Endothelial cell (in vitro differentiated cells): ENCODE measurements at places on chromosomes 12 and 14.

GRCh38 chr12:45543887-45544286 lies 185.6 kb upstream of the ARID2 start:
- DNase-seq = peak; percentile 61

- DNase-seq = no peak
Observed at GRCh38 chr12:55931317-55931779, 386 bp downstream of the DGKA start.

DNA sequence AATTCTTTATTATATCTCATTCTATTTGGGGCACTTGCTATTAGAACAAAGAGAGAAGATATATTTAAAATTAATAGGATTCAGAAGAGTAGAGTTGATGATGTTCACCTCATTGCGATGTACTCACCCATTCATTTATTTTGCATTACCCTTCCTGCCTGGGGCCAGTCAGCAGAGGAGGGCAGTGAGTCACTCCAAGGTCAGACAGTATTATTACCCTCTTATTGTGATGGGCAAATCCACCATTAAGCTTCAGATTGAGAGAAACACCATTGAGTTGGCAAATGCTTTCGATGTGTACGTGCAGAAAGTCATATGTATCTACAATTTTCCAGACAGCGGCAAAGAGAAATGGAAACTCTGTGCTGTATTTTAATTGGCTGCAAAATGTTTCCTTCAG lies 134.2 kb downstream of the BICD1 start:
- DNase-seq = no peak

DNA sequence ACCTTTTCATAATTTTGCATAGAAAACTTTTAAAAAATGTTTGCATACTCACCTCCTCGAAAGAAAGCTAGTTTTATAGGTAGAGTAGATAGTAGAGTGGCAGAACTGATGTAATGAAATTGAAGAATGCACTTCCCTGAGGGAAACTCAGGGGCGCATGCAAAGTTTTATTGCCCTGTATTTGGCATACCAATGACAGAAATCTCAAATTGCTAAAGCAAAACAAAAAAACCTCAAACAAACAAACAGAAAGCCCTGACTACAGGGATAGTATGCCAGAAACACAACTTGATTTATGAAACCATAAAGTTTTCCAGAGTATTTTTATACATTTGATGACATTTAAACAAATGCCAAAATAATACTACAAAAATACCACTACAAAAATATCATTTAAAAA lies 1.8 kb downstream of the RASSF9 start:
- no peak for DNase-seq

DNA sequence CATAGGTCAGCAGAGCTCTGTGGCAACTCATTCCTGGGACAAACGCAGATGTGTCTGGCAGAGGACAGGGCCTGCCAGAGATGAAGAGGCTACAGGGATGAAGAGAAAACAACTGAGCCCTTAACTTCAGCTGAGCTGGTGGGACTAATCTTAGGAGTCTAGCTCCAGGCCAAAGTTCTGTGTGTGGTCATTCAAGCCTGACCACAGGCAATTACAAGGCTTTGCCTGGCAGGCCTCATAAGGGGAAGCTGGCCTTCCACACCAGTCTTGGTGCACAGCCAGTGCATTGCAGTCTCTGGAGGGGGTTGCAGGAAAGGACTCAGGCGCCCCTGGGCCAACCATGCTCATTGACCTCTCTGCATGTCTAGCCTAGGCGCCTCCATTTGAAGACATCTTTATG lies 127.6 kb upstream of the DAAM1 start:
- DNase-seq = no peak

DNA sequence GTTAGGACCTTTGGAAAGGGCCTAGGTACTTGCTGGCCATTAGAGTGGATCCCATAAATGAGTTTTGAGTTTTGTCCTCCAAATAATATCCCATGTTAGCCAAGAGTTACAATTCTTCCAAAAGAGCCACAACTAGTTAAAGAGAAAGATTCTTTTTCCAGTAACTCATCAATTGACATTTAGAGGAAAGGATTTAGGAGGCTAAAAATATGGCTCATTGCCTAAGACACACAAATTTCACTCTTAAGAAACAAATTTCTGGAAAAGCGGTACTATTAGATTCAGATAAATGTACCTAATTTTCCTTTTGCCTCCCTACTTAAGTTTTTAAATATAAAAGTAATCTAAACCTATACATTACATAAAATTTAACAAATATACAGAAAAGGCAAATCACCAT lies 21.3 kb downstream of the DACT1 start:
- DNase-seq = no peak

- no peak for DNase-seq
Observed at GRCh38 chr12:131457028-131457310, 253.9 kb upstream of the SFSWAP start.

DNA sequence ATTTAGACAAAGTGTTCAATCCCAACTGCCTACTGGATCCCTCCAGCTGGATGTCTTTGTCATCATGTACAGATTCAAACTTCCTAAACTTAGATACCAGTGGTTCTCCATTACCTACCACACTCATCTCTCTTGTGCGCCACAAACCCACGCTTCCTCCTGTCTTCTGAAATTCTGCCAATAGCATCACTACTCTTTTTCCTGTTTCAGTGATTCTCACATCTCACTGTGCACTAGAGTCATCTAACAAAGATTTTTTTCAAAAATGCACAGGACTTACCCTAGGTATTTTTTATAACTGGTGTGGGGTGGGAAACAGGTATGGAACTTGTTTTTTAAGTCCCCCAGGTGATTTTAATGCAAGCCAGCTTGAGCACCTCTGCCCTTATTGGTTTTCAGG lies 5.9 kb downstream of the PSMB5 start:
- no peak for DNase-seq

- DNase-seq = no peak
Observed at GRCh38 chr12:98572010-98572409, 21.5 kb upstream of the SLC25A3 start.

DNA sequence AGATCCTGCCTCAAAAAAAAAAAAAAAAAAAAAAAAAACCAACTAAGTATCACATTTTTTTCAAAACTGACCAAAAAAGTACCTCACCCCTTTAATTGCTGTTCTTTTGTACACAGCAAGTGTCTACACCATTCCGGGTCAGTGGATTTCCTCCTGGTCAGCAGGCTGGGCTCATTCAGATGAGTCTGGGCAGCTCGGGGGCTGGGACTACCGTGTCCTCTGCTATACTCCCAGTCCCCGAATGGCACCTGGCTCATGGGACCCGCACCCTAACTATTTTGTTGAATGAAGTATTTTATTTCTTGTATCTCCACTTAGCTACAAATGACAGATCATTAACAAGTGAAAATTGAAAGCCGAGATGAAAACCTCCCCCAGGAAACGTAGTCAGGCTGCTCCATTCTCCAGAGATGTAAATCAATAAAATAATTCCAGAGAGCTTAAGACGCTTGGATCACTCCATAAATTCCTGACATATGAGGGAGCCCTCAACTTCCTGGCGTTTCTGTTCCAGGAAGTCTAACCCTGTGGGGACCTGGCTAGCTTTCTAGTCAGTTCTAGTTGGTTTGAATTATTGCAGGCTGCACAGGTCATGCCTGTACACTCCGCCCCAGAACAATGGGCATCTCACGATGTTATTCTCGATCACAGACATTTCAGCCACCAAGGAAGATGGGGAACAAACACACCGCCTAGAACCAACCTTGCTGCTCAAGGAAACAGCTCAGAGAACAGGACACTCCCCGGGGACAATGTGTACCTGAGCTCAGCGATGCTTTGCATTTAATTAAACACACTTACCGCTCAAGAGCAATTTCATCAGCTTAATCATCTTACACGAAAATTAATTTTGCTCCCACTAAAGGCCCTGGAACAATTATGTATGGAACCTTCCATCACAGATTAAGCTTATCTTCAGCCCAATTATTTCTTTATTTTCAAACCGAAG lies 76.3 kb downstream of the RIMBP2 start:
- no peak for DNase-seq

GRCh38 chr14:92892589-92892988 lies 30.4 kb upstream of the CHGA start:
- no peak for DNase-seq

DNA sequence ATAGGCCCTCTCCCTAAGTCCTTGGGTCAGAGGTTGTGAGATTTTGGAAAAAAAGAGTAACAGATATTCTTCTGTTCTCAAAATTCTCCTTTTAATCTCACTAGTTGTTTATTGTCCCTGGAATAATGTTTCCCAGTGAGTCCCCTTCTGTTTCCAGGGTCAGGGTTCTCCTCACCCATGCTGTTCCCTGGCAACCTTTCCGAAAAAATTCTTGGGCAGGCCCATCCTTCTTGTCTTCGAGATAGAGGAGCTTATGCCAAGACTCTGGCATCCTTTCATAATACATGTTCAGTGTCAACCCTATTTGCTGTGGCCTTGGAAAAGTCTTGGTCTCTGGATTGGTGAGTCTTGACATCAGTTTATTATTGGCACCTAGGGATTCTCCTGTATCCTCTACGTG lies 212.4 kb upstream of the FAR2 start:
- DNase-seq = no peak

- no peak for DNase-seq
Observed at GRCh38 chr14:42884100-42884499, 1277.4 kb downstream of the LRFN5 start.

- DNase-seq = no peak
Observed at GRCh38 chr14:68131907-68132306, 312.3 kb downstream of the RAD51B start.

DNA sequence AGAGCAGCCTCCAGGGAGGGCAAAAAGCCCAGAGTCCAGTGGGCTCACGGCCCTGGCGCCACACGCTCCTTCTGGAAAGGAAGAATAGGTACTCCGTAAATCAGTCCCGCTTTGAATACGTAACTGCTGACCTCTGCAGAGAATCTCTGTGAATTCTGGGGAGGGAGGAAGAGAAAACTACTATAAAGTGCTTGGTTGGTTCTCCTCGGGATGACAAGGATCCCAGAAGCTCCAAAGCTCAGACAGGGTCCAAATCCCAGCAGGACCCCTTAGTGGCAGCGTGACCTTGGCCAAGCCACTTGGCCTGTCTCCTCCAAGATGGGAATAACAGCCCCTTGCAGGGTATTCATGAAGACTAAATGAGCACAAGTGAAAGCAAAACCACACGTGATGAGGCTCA lies 31.7 kb downstream of the ANO2 start:
- no peak for DNase-seq

DNA sequence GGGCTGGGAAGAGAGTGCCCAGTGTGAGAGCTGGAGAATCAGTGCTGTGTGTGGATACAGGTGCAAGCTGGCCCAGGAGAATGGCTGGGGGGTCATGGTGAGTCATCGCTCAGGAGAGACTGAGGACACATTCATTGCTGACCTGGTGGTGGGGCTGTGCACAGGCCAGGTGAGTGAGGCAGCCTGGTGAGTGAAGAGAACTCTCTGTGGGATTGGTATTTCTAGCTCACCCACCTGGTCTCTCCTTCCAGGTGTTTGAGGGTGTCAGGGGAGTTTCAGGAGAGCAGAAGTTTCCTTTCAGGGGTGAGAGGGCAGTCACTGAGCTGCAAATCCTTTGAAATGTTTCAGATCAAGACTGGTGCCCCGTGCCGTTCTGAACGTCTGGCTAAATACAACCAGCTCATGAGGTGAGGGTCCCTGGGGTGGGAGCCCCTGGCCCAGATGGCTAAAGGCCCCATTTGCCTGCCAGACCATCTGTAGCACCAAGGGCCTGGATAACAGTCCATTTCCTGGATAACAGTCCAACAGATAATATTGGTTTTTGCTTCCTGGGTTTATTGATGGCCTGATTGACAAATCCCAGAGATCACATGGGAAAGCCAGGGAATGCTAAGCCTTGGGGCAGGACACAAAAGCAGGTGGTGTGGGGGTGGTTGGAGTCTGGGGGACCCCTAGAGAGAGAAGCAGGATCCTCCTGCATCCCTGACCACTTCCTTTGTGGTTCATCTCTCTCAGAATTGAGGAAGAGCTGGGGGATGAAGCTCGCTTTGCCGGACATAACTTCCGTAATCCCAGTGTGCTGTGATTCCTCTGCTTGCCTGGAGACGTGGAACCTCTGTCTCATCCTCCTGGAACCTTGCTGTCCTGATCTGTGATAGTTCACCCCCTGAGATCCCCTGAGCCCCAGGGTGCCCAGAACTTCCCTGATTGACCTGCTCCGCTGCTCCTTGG lies 5.5 kb upstream of the ATN1 start:
- no peak for DNase-seq

- no peak for DNase-seq
Observed at GRCh38 chr12:91980389-91980821, 165.2 kb downstream of the BTG1 start.

DNA sequence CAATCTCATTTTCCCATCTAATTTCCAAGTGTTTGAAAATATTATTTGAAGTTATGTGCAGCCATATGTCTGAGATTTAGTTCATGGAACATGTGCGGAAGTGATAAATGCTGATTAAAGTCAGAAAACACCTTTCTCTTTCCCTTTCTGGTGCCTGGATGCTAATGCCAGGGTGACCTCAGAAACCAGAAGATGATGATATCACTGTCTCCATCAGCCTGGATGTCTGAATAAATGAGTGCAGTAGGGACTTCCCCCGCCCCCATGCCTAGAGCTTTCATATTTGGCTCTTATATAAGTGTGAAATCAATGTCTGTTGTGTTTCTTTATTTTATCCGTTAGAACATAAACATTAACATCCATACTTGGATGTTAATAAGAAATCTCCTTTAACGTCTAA lies 261.9 kb upstream of the LRIG3 start:
- DNase-seq = no peak

DNA sequence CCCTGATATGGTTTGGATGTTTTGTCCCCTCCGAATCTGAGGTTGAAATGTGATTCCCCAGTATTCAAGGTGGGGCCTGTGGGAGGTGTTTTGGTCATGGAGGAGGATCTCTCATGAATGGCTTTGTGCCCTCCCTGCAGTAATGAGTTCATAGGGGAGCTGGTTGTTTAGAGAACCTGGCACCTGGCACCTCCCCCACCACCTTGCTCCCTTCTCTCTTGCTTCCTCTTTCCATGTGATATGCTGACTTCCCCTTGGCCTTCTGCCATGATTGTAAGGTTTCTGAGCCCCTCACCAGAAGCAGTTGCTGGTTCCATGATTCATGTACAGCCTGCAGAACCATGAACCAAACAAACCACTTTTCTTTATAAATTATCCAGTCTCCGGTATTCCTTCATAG lies 32.6 kb downstream of the CD163L1 start:
- no peak for DNase-seq

DNA sequence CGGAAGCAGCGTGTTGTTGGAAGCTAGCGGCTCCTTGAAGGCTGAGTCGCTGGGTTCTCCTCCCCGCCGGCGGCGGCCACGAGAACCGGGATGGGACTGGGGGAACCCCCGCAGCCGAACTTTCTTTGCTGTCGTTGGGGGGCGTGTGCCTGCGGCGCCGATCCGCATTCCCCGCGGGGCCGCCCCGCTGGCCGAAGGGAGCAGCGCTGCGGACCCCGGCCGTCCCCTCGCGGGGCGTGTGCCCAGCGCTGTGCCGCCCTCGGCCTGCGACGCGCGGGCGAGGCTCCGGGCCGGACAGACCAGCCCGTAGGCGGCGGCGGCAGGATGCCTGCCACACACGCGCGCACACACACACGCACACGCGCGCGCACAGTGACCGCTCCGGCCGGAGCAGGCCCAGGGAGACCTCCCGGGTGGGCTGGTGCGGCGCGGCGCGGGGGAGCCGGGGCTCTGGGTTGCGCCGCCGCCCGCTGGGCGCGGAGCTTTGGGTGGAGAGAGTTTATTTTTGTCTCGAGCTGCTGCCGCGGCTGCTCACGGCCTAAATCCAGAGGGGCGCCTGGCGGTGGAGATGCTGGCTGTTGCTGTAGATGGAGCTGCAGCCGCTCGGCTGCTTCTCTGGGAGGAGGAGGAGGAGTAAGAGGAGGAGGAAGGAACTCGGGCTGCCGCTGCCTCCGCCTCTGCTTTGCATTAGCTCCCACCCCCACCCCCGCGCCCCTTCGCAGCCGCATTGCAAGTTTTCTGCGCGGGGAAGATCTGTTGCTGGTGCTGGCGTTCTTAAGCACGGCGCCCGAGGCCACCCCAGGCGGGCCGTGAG lies at the start of gene SAMD4A:
TSS of gene SAMD4A (plus strand) at position 719 of the 814 bp plus-strand sequence. CDS start 789 bp downstream, outside the sequence.
- DNase-seq = peak; percentile 66
